AG08395 (cell line): ENCODE measurements at places on chromosomes 3 and 15.

- no peak for DNase-seq
Measured at GRCh38 chr15:72369964-72370363, 5.8 kb downstream of the HEXA start.

DNA sequence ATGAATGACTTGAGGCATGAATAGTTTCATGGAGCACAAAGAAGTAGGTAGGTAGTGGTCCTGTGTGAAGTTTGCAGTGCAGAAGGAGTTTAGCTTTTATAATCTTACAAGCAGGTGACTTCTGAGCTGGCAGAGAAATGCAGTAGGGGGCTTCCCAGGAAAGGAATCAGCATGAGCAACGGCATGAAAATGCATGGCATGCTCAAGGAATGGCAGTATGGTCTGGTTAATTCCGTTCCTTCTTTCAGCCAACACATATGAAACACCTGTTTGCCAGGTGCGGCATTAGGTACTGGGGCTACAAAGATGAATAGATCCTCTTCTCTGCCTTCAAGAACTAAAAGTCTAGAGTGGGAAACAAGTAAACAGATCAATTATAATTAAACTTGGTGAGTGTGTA, 138.0 kb upstream of the BHLHE40 start:
- no peak for DNase-seq

DNA sequence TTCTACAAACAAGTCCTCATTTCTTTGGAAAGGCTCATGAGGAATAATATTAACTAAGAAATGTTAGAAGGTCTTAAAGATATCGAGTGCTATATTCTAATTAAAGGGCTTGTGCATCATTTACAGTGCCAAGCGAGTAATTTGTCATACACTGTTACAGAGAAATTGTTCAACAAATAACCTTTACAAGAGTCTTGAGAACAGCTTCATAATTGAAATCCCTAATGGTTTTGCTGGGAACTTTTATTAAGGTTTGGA, 209.5 kb downstream of the MECOM start:
- DNase-seq: no peak

- DNase-seq: no peak
Measured at GRCh38 chr15:78225783-78226541, 8.4 kb downstream of the ACSBG1 start.

- DNase-seq: no peak
Measured at GRCh38 chr3:155106119-155106518, 26.0 kb downstream of the MME start.
